ENCODE measurements at places on chromosomes 7 and 10. TPM values are rescaled to one million over a fixed set of nuclear protein-coding genes. Genes with fewer than 3 reads are reported as not detected.

- no peak for DNase-seq
Measured at GRCh38 chr10:91589658-91590035, 43.2 kb downstream of the PPP1R3C start.

- DNase-seq: no peak
Measured at GRCh38 chr10:17883621-17884020, 68.1 kb upstream of the SLC39A12 start.

- no peak for DNase-seq
Measured at GRCh38 chr7:115233809-115234208, 311.9 kb downstream of the MDFIC start.

DNA sequence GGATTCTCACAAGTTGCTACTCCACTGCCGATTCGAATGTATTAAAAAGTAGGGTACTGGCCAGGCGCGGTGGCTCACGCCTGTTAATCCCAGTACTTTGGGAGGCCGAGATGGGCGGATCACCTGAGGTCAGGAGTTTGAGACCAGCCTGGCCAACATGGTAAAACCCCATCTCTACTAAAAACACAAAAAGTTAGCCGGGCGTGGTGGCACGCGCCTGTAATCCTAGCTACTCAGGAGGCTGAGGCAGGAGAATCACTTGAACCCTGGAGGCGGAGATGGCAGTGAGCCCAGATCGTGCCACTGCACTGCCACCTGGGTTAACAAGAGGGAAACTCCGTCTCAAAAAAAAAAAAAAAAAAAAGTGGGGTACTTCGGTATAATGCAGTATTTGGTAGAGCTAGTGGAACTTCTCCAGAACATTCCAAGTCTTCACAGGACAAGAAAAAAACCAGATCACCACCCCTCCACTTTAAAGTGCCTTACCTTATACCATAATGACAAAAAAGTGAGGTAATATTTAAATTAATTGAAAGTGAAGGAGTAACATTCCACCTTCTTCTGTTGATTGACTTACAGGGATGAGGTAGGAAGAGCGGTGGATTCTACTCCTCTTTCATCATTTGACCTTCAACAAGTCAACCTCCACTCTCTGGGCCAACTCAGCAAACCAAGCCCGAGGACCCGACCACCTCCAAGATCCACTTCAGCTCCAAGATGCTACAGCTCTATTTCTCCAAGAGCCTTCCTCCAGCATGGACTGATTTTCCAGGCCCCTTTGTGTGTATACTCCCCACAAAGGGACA, 2.0 kb downstream of the BAZ1B start:
- DNase-seq: no peak

DNA sequence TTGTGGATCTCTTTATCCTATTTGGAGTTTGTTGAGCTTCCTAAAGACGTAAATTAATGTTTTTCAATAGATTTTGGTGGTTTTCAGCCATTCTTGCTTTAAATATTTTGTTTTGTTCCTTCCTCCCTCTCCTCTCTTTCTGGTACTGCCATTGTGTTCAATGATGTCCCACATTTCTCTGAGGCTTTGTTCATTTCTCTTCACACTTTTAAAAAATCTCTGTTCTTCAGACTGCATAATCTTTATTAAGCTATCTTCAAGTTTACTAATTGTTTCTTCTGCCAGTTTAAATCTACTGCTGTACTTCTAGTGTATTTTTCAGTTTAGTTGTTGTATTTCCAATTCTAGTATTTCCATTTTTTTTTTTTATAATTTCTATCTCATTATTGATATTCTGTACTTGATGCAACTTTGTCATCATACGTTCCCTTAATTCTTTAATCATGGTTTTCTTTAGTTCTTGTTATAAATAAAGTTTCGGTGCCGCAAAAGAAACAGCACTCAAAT, 45.6 kb upstream of the FZD9 start:
- DNase-seq: no peak

DNA sequence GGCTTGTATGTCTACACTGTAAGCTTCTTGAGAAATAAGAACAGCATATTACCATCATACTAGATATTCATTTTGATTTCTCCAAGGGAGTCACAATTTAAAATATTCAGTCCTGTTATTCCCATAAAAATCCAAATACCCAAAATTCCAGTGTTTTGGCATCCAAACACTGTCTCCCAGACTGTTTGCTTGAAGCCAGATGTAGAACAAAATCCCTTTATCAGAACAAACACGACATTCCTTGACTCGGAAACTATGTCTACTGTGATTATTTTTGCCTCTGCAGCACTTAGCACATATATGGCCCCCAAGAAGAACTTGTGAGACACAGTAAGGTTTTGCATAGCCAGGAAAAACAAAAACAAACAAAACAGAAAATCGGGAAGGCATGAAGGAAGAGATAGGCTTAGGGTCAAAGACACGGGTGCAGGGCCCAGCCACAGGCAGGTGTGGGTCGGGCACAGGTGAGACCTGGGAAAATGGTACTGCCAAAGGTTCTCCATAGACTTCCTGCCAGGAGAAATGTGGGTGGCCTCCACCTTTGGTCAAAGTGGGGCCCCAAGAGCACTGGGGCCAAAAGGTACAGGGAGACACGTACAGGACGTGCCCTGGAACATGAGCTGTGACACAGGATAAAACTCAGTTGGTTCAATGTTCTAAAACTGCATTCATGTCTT, 36.5 kb downstream of the CPXM2 start:
- no peak for DNase-seq

DNA sequence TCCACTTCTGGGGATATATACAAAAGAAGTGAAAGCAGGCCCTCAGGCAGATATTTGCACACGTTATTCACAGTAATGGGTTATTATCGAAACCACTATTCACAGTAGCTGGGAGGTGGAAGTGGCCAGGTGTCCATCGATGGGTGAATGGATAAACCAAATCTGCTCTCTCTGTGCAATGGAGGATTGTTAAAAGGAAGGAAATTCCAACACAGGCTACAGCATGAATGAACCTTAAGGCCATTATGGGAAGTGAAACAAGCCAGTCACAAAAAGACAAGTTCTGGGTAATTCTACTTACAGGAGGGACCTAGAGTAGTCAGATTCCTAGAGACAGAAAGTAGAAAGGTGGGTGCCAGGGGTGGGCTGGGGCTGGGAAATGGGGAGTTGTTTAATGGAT, 48.5 kb upstream of the BHLHA15 start:
- DNase-seq: no peak

DNA sequence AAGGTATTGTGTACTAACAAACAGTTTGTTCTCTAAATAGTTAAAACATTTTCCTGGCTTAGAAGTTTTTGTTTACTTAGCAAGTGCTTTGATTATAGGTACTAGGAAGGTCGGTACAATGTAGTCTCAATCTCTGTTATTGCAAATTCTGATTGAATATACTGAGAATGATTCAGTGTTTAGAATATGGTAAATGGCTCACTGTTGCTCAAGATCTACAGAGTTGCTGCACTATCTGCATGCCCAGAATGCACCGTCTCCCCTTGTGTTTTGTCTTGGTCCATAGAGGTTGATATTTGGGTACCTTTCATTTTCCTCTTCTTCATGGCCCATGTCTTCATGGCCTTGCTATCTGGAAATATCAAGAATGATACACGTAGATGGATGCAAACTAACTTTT, 99.6 kb downstream of the KLF6 start:
- DNase-seq: no peak

- no peak for DNase-seq
Measured at GRCh38 chr10:104339469-104340110, 1.3 kb upstream of the ITPRIP start.

GRCh38 chr7:81487516-81487915, 282.3 kb downstream of the HGF start:
- no peak for DNase-seq

GRCh38 chr10:121910673-121911420, 17.0 kb downstream of the ATE1 start:
- DNase-seq: no peak

- DNase-seq: no peak
Measured at GRCh38 chr7:3437467-3437866, 136.4 kb downstream of the SDK1 start.

DNA sequence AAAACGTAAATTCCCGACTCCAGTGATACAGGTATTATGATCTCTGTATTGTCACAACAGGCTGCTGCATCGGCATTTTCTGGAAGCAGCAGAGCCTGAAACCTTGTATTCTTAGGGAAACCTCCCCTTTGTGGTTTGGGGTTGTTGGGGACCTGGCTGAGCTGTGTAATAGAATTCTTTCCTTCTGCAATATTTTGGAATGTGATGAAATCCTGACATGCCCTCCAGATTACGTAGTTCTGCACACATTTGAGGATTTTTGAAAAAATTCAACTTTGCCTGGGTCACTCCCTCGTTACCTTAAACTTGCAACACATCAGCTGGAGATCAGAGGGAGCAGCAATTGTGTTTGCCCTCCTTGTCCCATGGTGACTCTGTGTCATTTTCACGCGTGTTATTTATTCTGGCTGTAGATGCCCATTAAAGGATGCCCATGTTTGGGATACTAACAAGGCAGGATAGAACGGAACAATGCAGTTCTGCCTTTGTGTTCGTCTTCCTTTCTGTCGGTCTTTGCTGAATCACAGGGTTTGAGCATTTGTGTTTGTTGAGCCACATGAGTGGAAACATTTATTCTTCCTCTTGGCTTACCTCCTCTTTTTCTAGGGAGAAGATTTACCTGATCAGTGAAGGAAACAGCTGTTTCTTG, 181.7 kb downstream of the TCF7L2 start:
- no peak for DNase-seq

GRCh38 chr7:46198701-46199100, 277.6 kb upstream of the IGFBP3 start:
- no peak for DNase-seq

DNA sequence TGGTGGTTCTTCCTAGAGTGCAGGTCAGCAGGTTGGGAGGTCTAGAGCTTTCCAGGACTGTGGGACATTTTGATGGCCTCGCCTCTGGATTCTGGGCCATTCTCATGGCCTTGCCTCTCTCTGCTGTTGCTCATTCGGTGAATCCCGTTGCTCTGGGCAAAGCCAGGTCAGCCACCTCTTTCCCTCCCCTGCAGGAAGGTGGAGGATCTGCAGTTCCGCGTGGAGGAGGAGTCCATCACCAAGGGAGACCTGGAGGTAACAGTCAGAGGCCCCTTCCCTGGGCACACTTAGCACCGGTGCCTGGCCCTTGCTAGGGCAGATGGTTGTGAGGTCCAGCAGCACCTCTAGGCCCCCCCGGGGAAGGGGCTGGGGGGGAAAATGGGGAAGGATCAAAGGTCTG, 74.9 kb downstream of the CLIP2 start:
- no peak for DNase-seq

- DNase-seq: no peak
Measured at GRCh38 chr10:89915968-89916367, 214.6 kb downstream of the KIF20B start.

- DNase-seq: no peak
Measured at GRCh38 chr7:29950480-29950879, 39.1 kb downstream of the SCRN1 start.

GRCh38 chr10:131944976-131945695, 36.6 kb downstream of the BNIP3 start:
- no peak for DNase-seq

PGAM1 gene
- 174 TPM for polyA plus RNA-seq

FGFBP3 gene
- 2.0 TPM for polyA plus RNA-seq

ARHGEF5 gene
- polyA plus RNA-seq: 22.2 TPM

SLC29A3 gene
- polyA plus RNA-seq: 7.3 TPM

MMRN2 gene
- polyA plus RNA-seq: 23.4 TPM

OPALIN gene
- not detected for polyA plus RNA-seq

KCND2 gene
- polyA plus RNA-seq: 1.7 TPM

FKBP9 gene
- 189 TPM for polyA plus RNA-seq

PAX4 gene
- not detected for polyA plus RNA-seq

DNA2 gene
- polyA plus RNA-seq: 9.7 TPM

EMX2 gene
- polyA plus RNA-seq: 173 TPM

TASOR2 gene
- 30.8 TPM for polyA plus RNA-seq
